ENCODE measurements at places on chromosomes 11 and 22.

DNA sequence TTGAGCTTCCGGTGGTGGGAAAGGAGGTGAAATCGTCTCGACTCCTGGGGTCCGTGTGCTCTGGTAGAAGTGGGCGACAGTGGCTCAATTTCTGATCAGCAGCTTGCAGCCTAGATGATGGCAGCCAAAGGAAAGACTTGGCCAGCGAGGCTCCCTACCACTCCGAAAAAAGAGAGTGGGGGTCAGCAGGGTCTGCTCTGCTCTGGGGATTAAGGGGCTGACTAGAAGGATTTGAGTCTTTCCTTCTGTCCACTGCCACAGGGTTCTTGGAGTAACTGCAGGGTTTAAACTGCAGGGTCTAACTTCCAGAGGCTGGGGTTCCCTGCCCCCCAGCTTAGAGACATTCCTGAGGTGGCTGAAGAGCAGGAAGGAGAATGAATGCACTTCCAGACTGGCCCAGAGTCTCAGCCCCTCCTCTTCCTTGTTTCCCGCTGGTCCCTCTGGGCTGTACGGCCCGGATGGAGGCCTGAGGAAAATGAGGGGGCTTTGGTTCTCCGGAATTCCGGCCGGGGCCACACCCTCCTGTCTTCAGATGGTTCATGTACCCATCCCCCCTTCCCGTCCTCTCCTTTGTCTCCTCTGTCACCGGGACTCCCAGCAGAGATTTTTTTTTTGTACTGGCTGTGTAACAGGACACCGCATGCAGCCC, 907 bp downstream of the SERPINH1 start:
- no peak for DNase-seq

DNA sequence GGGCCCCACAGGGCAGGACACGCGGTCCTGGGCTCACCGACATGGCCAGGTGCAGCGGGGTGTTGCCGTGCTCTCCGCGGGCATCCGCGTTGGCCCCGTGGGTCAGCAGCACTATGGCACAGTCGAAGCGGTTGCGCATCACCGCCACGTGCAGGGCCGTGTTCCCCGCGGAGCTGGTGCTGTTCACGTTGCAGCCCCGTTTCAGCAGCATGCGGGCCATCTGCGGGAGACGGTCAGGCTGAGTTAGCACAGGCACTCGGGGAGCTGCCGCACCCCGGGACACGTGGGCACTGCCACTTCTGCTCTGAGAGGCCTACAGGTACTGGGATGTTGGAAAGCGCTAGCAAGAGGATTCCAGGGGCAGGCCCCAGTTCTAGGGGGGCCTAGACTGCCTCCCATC, 22.3 kb upstream of the BAIAP2L2 start:
- no peak for DNase-seq

- peak; percentile 13 for DNase-seq
Observed at GRCh38 chr11:43790444-43790794, 90.2 kb upstream of the ALKBH3 start.

DNA sequence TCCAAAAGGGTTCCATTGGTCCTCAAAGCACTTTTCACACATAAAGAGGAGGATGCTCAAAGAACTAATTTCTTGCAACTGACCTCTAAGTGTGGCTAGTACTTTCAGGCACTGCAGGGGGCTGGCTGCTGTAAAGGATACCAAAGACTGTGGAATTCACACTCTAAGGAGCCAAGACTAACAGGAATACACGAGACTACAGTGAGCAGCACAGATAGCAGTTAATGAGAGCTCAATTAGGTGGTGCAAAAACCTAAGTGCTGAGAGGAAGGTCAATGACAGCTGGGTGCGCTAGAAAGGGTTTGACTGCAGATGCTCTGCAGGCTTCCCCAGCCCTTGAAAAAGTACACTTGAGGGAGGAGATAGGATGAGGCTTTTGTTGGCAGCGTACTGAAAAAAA, 124.3 kb upstream of the NTM start:
- no peak for DNase-seq

DNA sequence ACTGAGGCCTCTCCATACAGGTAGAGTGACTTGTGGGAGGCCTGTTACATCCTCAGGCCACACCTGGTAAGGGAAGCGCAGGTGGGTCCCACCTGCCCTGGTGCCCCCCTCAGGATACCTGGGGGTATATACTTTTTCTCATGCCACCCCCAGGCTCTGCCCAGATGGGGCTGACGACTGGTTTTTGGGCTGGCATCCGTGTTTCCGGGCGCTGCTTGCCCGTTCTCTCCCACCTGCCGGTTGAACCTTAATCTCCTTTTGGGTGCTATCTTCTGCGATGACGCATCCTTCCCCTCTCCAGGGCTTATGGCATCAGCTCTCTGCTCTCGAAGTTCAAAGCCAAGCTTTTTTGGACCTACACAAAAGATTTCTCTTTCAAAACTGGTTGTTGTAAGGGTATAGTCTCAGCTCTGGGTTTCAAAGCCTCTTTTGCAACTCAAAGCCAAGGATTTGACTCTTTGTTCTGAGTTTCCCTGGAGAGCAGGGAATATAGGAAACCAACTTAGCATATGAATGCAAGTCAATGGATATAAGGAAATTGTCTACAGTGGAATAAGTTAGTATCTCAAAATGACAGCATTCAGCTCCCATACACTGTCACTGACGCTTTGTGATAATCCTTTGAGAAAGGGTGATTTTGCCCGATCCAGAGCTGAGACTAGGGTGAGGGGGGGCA, 8.6 kb upstream of the LRRC10B start:
- no peak for DNase-seq

DNA sequence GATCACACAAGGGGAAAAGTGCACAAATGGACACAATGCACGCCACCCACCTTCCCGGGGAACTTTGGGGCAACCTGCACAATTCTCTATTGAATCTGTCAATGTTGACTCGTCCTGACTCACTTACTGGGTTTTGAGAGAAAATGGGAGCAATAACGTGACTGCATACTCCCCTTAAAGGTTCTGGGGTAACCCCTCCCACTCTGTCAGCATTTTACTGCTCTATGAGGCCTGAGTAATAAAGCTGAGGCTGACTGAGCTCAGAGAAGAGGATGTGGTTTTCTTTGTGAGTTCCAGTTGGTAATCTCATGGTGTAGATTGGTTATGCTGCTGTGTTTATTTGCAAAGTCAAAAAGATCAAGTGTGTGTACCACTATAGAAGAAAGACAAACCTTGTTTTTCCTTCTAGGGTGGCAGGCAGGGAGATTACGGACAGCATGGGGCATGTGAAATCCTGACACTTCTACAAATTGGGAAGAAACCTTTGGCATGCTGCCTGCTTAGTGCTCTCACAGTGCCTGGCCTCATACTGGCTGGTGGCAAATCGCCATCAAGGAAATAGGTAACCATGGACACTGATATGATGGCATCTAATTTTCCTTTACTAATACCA, 16.1 kb upstream of the APOA1 start:
- DNase-seq = peak; percentile 72

All from skeletal muscle cell (primary cell).